GM12864 (cell line): ENCODE measurements at places on chromosomes 12 and 14.
A peak's percentile ranks its signal among the peaks of the same experiment; 100 is the strongest.

- no peak for DNase-seq
Measured at GRCh38 chr12:18982226-18982949, 147.1 kb upstream of the PLEKHA5 start.

DNA sequence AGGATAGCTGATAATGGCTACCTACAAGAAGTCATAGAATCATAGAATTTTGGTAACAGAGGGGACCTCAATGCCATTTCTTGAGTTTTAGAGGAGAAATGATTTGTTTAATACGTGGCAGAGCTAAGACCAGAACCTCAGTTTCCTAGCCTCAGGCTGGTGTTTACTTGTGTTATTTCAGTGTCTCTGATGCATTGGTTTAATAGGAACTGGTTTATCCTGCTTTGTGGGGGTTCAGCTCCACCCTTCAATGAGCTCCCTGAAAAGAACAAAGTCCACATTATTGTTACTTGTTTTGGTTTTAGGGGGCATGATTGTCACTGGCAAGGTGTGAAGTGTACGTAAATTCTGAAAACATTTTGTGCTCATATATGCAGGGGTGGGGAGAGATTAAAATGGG, 55.4 kb downstream of the AKAP6 start:
- DNase-seq, result no peak

DNA sequence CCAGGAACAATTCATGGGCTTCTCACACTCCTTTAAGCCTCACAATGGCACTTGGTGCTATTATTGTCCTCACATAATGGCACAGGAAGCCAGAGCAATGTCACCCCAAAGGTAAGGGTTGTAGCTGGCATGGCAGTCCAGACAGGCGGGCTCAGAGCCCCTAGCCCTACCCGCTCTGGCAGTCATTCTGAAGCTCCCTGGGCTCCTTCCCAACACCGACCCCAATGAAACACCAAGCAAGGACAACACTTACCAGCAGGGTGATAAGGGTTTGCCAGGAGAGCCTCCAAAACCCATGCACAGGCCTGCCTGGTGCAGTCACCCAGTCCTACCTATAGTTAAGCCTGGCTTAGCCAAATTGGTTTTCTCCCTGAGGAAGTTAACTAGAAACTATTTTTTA, 30.8 kb downstream of the MAX start:
- no peak for DNase-seq

DNA sequence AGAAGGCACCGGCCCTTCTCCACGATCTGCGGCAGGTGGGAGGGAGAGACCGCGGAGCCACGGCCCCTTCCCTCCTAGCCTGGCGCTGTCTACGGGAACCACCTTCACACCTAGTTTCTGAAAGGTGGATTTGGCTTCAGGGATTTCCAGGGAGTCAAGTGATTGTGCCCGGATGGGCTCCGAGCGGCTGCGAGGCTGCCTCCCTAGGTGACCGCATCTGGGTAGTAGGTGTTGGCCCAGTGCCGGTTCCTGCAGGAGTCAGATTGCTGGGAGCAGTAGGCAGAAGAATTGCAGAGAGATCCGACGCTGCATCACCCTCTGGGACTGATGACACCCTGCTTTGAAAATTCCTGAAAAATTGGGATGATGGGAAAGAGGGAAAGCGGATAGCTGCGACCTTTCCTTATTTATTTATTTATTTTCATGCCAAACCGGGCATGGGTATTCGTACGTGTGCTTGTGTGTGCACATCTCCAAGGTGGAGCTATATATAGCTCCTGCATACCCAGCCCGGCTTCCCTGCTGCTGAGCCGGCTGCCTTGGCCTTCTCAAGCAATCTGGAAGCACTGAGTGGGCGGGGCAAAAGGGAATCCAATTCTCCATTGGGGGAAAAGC, 1.1 kb downstream of the CNTN1 start:
- no peak for DNase-seq

DNA sequence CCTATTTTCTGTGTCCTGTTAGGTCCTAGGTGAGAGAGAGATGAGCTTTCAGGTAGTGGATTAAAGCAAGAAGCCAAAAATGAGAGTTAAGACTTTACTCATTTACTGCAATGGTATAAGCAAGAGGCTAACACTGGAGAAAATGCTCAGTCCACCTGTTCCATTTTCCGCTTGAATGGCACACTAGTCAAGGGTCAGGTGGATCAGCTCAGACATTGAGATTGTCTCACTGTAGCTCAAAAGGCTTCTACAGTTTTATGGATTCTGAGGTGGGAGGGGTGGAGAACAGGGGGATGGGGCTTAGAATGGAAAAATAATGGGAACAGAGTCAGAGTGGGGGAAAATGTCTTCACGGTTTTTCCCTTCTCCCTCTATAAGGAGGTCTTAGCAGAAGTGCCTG, 57.3 kb upstream of the MUCL1 start:
- DNase-seq, result no peak

DNA sequence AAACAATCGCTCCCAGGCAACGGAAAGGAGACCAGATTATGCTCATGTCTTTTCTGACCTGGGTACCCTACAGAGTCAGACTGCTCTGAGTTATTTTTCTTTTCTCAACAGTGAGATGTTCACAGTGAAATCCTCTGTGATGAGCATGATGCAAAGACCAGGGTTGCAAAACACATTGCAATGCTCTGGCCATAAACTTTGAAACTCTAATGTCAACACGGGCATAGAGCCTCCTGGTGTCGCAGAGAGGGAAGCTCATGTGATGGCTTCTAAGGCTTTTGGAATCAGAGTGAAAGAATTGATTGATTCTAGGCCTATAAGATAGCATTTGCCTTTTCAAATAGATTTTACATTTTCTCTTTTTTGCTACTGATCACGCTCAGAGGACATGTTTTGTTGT, 193.4 kb downstream of the RASSF9 start:
- DNase-seq, result no peak

GRCh38 chr14:63614679-63615363, 26.9 kb downstream of the WDR89 start:
- DNase-seq, result no peak

DNA sequence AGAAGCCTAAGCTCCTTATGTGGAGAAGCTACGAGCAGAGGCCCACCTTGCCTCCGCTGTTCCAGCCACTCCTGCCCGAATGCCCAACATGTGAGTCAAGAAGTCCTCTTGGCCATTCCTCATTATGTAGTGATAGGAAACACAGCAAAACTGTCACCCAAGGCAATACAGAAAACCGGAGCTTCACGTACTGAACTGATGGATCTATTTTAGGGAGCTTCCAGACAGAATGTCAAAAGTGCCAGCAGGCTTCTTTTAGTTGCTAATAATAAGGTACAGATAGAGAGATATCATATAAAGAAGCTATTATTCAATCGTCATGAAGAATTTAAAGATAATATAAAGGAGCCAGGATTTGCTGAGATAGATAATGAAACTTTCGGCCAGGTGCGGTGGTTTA, 91.6 kb upstream of the SYT10 start:
- DNase-seq, result no peak

GRCh38 chr12:106170285-106170684, 31.5 kb upstream of the NUAK1 start:
- DNase-seq, result no peak

DNA sequence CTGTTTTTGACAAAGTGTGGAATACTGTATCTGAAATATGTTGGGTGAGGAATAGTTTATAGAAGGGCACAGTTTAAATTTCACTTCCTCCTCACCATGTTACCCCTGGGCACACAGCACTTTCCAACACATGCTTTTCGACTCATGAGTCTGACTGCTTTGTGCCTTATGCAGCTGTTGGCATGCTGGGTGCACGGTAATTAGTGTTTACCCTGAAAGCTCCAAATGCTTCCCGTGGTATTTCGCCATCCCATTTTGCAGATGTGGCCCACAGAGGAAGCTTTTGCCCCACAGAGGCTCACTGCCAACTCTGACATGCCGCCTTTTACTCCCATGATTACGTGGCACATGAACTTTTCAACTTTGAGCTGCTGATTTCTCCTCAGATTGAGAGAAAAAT, 168.6 kb downstream of the PRKCH start:
- no peak for DNase-seq

DNA sequence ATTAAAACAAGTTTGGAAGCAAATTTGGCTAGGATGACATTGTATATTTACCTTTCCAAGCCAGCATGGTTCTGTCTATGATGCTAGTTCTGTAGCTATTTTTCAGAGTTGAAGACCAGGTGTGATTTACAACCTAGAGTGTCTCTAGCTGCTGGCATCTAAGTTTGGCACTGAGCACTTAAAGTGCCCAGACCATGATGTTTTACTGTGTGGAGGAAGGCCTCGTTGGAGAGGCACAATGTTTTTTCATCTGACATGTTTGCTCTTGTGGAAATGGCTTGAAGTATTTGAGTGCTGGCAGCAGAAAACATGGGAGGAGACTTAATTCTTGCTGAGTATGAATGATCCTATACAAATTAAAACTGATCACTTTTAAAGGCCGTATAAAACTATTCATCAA, 13.0 kb upstream of the C12orf71 start:
- DNase-seq, result no peak

- DNase-seq, result no peak
Measured at GRCh38 chr12:67909681-67910080, 79.6 kb upstream of the IFNG-AS1 start.

DNA sequence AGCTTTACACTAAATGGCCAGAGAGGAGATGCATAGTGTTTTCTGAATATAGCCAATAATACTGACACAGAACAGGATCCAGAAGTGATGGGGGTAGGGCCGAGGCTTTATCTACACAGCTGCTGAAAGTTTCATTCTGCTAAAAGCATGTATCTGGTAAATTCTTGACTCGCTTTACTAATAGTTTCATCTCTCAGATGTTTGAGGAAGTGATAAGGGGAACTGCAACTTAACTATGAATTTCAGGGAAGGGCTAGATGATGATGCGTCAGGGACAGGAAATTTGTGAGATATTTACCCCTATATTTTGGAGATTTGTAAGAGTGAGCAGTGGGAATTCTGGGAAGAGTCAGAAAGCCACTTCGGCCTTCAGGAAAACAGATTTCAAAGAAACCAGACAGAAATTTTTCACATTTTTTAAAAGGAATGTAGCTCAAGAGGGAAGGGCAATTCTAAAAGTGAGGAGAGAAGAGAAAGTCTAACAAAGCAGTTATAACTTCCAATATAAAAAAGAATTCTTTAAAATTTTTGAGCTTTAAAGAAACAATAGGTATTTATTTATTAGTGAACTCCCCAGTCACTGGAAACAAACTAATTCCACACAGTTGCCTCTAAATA, 243.1 kb downstream of the BCAT1 start:
- DNase-seq, result peak; percentile 87

- no peak for DNase-seq
Measured at GRCh38 chr14:93714605-93715004, 73.7 kb downstream of the PRIMA1 start.

GRCh38 chr12:107544937-107545336, 140.7 kb upstream of the PWP1 start:
- no peak for DNase-seq

- DNase-seq, result no peak
Measured at GRCh38 chr12:12408265-12408690, 51.4 kb downstream of the BORCS5 start.

DNA sequence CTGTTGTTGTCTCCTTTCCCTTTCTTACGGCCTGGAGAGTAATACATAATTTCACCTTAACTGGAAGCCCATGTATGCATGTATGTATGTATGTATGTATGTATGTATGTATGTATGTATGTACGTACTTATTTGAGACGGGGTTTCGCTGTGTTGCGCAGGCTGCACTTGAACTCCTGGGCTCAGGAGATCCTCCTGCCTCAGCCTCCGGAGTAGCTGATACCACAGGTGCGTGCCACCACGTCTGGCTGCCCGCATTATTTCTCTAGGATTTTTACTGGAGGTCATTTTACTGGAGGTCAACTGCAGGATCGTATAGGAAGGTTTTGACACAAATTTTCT, 644 bp upstream of the OS9 start:
- DNase-seq, result no peak
